ENCODE measurements at places on chromosomes 3 and 15.

DNA sequence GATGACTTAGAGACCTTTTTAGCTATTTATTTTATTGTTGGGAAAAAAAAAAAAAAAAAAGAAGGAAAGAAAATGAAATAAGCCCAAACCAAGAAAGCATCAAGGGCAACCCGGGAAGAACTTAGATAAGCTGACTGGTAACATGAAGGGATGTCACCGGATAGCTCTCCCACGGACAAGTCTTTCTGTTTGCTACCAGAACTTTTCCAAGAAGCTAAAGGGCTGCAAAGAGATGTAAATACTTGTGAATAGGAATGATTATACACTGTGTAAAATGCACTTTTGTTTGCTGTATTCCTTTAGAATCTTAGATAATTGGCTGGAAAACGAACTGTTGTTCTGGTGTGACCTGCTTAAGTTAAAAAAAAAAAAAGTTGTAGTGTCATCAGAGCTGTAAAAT, 2.8 kb downstream of the FOXB1 start:
- DNase-seq = no peak

DNA sequence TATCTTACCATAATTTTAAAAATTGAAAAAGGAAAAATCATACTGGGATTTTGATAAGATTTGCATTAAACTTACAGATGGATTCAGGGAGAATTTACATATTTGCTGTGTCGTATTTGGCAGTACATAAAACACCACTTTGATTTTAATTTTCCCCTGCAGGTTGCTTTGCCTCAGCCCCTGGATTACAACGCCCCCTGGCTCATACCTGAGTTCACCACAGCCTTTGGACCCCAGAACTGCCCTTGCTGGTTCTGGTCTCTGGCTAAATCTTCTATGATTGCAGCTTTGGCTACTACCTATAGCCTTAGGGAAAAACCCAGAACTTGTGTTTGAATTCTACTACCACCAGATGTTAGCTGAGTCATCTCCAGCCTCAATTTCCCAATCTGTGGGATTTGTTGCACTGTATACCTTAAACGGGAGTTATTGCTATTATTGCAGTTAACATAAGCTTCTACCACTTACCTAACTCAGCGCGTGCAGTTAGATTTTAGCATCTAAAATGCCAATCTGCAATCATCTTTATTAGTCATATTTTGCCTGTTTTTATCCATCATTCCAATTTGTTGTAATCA, 315.7 kb upstream of the GADL1 start:
- DNase-seq = no peak

GRCh38 chr3:7546253-7546652, 685.3 kb downstream of the GRM7 start:
- no peak for DNase-seq

DNA sequence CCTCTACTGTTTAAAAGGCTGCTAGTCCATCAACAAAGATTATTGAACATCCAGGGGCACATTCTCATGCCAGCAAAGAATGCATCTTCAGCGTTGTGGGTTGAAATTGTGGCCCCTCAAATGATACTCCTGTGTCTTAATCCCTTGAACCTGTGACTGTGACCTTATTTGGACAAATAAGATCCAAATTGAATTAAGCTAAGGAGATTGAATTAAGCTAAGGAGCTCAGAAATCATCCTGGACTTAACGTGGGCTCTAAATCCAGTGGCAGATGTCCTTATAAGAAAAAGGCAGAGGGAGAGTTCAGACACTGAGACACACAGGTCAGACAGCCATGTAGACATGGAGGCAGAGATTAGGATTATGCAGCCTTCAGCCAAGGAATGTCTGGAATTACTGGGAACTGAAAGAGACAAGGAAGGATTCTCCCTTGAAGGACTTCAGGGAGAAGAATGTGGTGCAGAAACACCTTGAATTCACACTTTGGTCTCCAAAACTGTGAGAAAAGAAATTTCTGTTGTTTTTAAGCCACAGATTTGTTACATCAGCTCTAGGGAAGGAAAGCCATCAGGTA, 57.3 kb upstream of the SLC24A5 start:
- DNase-seq = no peak

GRCh38 chr15:88456733-88457132, 10.5 kb downstream of the MRPL46 start:
- DNase-seq = no peak

GRCh38 chr3:196772102-196772501, 32.4 kb downstream of the PAK2 start:
- DNase-seq = no peak

GRCh38 chr3:112568642-112569041, 6.8 kb downstream of the SLC35A5 start:
- DNase-seq = no peak

- no peak for DNase-seq
Measured at GRCh38 chr15:64917211-64917610, 5.5 kb downstream of the ANKDD1A start.

DNA sequence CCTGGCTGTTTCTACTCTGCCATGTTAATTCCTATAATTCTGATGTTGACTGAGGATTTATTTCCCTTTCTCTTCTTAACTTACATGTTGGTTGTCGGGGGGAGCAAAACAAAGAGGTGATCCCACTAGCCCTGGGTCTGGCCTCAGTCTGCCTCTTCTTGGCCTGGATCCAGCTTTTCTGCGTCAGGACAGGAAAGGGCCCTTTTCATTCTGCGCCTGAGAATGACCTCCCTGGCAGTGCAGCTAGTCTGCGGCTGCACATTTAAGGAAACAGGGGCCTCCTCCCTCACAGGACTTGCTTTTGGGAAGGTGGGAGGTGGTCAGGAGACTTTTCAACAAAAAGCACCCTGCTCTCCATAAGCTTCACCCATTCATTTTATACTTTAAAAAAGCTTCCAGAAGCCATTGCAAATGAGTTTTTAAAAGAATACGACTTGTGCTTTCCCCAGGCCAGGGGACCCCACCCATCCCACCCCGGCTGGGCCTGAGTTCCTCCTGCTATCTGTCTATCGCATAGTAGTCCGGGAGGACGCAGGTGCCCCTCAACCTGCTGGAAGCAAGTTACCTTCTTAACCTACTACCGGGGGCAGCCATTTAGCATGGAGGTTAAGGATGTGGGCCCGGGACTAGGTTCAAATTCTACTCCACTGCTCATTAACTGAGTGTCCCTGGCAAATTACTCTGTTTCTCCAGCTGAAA, 21.3 kb upstream of the EHD4 start:
- DNase-seq = no peak

GRCh38 chr3:63051920-63052319, 176.7 kb upstream of the CADPS start:
- DNase-seq = no peak

GRCh38 chr15:76098685-76099084, 38.9 kb downstream of the TMEM266 start:
- DNase-seq = no peak

GRCh38 chr15:83380682-83381081, 66.5 kb upstream of the SH3GL3 start:
- peak; percentile 31 for DNase-seq

GRCh38 chr3:48367201-48367600, 4.8 kb upstream of the FBXW12 start:
- no peak for DNase-seq

GRCh38 chr3:56357266-56357665, 111.0 kb downstream of the ERC2 start:
- no peak for DNase-seq

- DNase-seq = no peak
Measured at GRCh38 chr15:47394286-47394809, 323.0 kb upstream of the SEMA6D start.

DNA sequence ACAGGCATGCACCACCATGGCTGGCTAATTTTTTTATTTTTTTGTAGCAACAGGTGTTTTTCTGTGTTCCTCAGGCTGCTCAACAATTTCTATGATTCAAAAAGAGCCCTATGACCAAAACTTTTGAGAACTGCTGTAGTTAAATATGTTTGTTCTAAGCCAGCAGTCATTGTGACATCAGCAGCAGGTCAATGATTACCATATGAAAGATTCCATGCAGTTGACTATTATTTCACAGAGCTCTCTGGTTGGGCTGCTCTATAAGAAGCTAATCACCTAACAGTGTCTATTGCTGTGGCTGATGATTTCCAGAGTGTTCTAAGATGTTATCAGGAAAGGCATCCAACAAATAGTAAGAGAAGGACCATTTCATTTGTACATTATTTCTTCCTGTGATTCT, at the start of gene CCDC54:
Gene CCDC54, plus strand, starts transcription at position 289 of the 400 bp plus-strand sequence. CDS start 149 bp downstream, outside the sequence.
- no peak for DNase-seq

DNA sequence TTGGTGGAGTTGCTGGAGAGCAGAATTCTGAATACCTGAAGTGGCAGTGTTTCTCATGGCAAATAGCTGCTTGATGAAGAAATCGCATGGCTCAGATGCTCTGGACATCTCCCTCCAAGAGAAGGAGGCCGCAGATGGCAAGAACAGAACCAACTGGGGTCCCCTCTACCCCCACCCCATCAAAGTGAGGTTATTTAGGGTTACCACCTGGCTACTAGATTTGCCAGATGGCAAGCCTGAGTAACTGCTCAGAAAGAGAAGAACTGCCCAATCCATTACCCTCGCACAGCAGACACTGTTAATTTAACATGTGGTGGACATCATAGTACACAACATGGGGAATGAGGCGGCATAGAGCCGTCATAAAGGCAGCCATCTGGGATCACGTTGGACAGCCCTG, 30.5 kb upstream of the LIPC start:
- no peak for DNase-seq

- DNase-seq = no peak
Measured at GRCh38 chr3:11373654-11374053, 101.5 kb downstream of the ATG7 start.

GRCh38 chr15:90680371-90680935, 36.7 kb upstream of the BLM start:
- no peak for DNase-seq

DNA sequence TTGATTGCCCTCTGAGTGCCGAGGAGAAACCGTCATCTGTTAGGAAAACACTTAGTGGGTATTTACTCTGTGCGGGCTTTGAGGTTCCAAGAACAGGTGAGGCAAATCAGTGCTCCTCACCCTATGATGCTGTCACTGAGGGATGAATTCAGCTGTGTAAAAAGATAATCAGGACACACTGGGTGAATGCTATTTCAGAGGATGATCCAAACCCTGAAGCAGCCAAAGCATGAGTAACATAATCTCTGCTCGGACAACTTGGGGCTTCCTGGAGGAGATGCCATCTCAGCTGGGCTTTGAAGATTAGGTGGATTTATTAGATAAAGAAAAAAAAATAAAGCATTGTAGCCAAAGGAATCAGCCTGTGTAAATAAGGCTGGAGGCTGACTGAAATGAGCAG, 10.5 kb upstream of the GADL1 start:
- DNase-seq = no peak

- DNase-seq = no peak
Measured at GRCh38 chr15:50411870-50412269, 12.3 kb upstream of the USP8 start.

DNA sequence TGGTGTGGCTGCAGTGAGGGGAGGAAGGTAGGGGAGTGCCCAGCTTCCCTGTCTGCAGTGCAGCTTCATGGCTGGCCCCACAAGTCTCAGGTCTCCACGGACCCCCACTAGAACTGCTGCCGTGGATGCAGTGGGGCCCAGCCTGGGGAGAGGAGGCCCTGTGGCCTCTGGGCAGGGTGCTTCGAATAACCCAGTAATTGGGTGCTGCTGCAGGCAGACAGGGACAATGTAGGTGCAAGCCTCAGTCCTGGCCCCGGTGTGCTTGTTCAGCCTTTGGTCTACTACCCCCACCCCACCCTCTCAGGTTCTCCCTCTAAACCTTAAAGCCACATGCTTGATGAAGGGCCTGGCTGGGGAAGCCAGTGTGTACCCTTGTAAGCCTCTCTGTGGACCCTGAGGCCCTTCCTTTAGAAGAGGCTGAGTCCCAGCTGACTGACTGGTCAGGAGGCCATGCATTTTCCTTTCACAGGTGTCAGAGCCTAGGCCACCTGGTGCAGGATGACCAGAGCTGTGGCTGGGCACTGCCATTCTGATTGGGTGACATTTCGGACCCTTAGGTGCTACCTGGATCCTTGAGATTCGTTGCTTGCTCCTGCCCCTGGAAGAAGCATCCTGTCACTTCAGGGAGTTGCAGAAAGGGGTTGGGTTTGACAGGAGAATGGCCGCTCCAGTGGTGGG, 21.1 kb upstream of the EXOG start:
- no peak for DNase-seq

- DNase-seq = no peak
Measured at GRCh38 chr3:196603683-196604082, 35.2 kb downstream of the FBXO45 start.

Data from GM06990 (cell line).